Skeletal muscle cell (primary cell): ENCODE measurements at places on chromosomes 7 and 10.

- no peak for DNase-seq
These were observed 23.1 kb upstream of the JAZF1 start for GRCh38 chr7:28203508-28204240.

DNA sequence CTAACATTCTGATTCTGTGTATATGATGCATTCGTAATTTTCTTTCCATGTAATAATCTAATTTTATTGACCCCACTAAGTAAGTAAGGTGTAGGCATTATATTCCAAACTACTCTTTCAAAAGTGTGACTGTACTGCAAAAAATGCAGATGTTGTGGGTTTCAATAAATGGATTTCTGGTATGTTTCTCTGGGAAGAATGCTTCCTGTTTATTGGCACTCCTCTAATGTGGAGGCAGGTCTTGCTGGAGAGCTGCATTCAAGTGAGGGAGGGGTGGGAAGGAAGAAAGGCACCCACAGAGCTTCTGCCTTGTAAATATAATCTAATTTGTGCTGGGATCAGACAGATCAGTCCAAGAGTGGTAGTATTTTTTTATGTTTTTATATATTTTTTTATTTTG is 23.9 kb downstream of the ST7 start:
- DNase-seq, result no peak

GRCh38 chr7:123210986-123211385 is 11.2 kb upstream of the SLC13A1 start:
- no peak for DNase-seq

DNA sequence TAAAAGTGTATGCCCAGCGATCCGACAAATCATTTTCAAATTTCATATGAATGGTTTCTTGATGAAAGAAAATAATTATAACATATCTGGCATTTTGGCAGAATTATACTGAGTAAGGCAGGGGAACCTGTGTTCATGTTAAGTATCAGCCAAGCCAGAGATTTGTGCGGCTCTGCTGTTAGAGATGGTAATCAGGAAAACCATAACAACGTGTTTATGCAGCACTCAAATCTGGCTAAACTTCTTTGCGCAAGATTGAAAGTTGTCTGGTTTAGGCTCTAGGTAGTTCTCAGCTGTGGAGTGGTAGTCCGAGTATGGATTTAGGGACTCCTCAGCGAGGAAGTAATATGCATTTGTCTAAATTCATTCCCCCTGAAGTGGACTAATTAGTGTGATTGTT is 8.9 kb upstream of the CTBP2 start:
- no peak for DNase-seq

DNA sequence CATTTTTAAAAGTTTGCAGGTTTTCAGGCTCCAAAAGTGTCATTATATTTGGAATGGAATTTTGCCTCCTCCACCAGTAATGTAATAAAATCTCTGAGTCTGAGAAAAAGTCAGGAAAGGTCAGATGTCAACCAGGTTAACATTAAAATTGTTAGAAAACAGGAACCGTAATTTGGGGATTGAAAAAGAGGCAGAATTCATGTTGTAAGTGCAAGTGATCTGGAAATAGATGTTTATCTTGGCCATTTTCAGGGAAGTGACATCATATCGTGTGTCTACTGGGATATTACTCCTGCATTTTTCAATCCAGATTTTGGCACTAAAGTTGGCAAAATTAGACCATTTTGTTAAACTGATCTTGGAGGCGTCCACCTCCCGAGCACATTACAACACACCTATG is 428.5 kb upstream of the MGMT start:
- peak; percentile 25 for DNase-seq

- DNase-seq, result no peak
These were observed 52.6 kb downstream of the BPGM start for GRCh38 chr7:134699021-134699818.

DNA sequence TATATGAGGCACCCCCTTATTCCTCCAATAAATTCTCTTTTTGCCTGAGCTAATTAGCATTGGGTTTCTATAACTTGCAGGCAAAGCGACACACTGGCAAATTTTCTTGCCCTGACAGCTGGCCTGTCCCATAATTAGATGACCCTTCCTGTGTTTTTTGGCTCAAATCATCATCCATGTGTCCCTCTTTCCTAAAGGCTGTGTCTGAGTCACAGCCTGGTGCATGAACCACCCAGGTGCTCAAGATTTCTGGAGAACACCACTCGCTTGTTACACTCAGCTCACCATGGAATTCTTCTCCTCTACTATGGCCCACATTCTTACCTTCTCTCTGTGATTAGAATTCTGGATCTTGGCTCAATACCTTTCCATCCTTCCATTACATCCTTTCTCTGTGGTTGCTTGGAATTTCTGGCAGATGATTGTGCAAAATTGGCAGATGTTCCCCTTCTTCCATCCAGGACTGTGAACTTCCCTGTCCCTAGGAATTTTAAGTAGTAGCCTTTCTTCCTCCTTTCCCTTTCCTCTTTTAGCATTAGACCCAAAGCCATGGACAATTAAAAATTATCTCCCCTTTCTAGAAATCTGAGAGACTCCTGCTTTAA is 116.0 kb upstream of the ANKRD1 start:
- DNase-seq, result no peak

DNA sequence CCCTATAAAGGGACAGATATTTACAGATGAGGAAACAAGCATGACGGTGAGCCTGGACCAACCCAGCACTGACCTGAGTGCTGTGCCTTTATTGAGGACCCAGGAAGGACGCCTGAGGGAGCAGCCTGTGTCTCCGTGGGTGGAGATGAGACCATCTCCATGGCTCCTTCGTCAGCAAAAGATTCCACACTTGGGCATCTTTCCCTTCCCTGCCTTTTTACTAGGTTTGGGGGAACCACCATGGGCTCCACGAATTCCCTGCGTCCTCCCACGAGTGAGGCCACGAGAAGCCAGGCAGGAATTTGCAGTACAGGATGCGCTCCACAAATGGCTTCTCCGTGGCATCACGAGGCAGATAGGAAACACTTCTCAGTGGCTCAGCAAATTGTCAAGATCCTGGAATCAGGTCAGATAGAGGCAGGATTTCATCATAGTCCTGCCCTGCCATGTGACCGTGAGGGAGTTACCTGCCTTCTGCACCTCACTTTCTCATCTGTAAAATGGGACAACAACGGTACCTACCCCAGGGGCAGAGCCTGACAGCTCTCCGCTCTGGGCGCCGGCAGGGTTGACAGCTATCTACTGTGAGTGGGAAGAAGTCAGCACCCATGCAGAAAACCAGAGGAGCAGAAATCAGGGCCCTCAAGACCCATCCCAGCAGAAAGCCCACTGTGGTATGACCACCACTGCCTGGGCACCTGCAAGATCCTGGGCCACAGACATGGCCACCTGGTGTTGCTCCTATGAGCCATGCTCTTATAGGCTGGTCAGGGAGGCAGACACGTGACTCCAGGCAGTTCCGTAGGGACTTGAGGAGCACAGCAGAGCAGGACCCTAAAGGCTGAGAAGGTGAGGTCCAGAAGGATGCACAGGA is 80.1 kb downstream of the GRID1 start:
- no peak for DNase-seq

- peak; percentile 39 for DNase-seq
These were observed at the start of gene R3HCC1L for GRCh38 chr10:98134431-98135221. TSS of gene R3HCC1L (plus strand) at chr10:98134657. CDS start at chr10:98208115, 73,458 bp downstream.

- DNase-seq, result peak; percentile 29
These were observed 81.9 kb downstream of the RAMP3 start for GRCh38 chr7:45239486-45239885.

DNA sequence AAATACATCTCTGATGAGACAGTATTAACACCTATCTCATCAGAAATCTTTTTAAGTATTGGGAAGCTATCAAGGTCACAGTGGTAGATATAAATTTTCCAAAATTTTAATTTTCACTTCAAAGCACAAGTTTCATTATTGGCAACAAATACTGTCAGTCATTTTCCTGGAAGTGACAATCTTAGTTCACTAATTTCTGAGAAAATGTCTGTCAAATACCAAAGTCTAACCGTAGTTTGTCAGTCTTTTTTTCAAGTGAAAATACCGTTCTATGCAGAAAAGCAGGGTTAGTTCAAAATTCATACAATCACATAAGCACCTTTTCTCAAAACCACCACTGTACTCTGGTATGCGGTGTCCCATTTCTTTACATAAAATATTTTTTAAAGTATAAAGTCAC is 40.4 kb downstream of the CACUL1 start:
- no peak for DNase-seq

DNA sequence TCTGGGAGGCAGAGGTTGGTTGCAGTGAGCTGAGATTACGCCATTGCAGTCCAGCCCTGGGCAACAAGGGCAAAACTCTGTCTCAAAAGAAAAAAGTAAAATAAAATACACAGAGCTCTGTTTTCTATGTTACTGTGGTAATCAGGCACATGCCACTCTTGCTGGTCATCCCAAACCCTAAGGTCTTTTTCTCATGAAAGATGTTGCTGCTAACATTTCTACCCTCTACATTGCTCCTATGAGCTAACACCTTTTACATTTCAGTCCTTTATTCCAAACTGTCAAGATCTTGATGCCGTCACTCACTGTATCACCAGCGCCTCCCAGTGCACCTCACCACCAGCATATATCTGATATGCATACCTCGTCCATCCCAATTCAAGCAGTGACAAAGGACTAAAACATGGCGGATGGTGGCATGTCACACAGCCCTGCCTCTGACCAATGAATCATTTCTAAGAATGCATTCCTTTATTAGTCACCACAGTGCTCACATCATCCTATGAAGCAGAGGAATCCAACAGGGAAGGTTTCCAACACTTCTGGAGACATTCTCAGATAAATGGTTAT is 4.3 kb downstream of the DAGLB start:
- peak; percentile 69 for DNase-seq

DNA sequence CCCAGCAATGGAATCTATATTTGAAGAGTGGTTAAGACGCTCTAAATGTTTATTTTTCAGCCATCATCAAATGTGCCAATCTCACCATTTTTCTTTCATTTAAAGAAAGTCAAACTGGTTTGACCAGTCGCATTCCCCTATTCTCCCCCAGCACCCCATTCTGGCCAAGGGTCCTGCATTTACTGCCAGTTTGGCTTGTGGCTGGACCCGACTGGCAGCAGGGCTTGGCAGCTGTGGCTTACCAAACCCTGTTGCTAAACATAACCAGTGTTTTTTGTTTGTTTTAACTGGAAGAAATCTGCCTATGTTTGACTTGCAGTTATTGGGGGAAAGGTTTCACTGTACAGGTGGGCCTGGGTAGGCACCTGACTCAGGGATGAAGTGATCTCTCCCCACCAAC is 116.3 kb downstream of the CYP26A1 start:
- DNase-seq, result no peak

DNA sequence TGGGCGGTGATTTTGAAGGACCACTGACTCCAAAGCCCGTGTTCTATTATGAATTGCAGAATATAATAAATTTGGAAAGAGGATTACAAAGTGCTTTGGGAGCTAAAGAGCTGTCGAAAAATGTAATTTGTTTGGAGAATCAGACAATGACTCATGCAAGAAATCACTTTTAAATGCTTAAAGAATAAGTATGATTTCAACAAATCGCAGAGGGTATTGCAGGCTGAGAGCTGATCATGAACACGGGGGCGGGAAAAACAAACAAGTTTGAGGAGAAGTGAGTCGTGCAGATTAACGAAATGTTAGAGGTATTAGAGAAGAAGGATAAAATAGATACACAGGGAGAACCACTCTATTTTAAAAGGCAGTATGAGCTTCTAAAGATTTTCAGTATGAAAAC is 4.9 kb upstream of the HACD1 start:
- DNase-seq, result no peak

DNA sequence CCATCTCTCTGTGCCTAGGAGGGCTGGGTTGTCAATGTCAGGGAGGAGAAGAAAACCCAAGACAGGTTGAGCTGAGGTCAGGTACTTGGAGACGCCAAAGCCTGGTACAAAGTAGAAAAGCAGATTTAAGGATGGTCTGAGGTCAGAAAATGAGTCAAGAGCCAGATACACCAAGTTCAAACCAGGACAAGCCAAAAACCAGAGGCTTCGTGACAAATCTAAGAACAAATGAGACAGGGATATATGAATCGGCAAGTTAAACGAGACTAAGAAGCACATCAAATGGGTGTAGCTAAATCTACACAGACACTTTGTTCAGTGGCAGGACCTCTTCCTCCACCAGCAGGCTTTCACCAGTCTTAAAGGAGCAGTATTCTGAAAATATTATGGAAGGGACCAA is 34.2 kb downstream of the C7orf33 start:
- DNase-seq, result no peak

DNA sequence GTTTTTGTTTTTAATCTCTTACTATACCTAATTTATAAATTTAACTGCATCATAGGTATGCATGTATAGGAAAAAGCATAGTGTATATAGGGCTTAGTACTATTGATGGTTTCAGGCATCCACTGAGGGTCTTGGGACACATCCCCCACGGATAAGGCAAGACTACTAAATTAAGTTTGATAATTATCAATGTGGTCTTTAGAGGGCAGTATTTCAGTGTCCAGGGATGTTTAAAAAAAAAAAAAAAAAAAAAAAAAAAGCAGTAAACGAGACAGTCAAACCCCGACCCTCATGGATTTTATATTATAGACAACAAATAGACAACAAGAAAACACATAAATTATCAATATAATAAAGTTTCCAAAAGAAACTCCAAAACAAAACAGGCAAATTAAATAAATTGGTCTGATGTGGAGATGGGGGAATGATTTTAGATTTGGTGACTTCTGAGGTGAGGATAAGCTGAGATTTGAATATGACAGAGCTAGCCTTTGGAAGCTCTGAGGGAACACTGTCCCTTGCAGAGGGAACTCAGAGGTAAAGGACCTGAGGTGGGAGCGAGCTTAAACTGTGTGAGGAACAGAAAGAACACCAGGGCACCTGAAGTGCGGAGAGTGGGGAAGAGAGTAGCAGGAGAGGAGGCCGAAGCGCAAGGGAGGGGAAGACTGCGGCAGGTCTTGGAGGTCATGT is 14.8 kb downstream of the ACSM6 start:
- DNase-seq, result no peak

DNA sequence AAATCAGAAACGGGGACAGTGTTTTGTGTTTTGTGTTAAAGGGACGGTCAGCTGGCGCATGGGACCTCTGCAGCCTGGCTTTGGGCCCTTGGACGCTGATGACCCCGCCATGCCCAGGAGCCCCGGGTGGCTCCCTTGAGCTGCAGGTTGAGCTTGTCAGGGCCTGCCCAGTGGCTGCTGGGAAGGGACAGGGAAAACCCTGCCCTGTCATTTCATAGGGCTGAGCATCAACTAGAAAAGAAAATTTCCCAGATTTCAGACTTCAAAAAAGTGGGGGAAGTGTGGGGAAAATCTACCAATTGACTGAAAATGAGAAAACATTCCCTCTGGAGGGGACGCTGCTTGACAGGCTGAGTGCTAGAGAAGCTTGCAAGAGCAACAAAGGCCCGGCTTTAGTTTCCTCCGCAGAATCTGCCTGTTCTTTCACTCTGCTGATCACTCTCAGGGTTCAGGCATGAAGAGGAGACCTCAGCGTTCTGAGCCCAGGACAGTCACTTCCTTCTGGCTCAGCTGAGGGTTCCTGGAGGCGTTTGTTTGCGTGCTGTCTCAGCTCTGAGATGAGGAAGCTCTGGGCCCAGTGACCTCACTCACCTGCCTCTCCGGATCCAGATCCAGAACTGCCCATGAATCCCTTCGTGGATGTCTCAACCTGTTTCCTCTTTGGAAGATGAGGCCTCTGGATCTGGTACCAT is 18.6 kb upstream of the DNAJB6 start:
- DNase-seq, result peak; percentile 27
